Activated CD8-positive, alpha-beta memory T cell treated with anti-CD3 and anti-CD28 coated beads for 1 hour (primary cell): ENCODE measurements at places on chromosomes 2 and 18.

DNA sequence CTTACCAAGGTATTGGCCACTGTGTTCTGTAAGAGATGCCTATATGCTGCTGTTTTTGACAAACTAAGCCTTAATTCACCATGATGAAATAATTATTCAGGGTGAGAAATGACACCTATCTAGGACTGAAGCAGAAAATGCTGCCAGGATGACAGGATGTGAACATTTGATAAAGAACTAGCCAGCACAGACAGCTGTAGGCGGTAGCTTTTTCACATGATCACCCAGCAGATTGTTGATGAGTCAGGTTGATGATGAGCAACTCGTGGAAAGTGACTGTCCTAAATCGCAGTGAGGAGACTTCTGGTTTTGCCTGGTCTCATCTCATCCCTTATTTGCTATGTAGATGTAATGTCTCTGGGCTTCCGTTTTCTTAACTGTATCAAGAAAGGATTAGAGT is 144.1 kb downstream of the PRPF40A start:
- DNase-seq: no peak

DNA sequence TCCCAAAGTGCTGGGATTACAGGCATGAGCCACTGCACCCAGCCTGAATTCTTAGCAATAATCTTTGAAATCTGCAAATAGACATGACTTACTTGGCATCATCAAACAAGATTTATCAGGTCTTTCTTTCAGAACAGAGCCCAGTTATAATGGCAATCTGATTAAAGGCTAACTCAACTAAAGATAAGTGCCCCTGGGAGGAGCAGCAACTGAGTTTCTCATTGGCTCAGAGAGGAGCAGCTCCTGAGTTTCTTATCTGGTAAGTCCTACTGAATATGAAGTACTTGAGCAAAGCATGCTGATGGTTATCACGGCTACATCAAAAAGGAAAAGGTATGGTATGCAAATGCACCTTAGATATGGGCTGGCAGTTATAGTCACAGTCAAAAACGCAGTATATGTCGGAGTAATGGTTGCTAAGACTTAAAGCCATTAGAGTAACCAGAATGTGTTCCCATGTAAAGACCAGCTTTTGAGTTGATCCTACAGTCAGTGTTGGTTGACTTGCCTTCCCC is 15.0 kb upstream of the AP1S3 start:
- DNase-seq: no peak

- DNase-seq: no peak
Observed at GRCh38 chr2:202149155-202149762, 76.2 kb downstream of the KIAA2012 start.

- DNase-seq: no peak
Observed at GRCh38 chr18:8868276-8868675, 162.9 kb downstream of the MTCL1 start.

GRCh38 chr2:86446060-86446459 is 4.9 kb downstream of the KDM3A start:
- DNase-seq: no peak
